ENCODE measurements at places on chromosomes 2 and 18.

DNA sequence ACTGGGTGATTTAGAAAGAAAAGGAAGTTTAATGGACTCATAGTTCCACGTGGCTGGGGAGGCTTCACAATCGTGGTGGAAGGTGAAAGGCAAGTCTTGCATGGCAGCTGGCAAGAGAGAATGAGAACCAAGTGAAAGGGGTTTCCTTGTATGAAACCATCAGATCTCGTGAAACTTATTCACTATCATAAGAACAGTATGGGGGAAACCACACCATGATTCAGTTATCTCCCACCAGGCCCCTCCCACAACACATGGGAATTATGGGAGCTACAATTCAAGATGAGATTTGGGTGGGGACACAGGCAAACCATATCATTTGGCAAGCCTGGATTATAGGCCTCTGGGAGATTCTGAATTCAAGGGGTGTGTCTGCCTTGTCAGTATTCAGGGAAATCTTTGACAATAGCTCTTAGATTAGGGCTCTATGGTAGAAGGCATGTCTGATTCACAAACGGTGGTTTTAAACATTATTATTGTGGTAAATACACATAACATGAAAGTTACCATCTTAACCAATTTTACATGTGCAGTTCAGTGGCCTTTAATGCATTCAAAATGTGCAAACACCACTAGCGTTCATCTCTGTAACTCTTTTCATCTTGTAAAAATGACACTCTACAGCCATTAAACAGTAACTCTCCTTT lies 15.3 kb upstream of the PLB1 start:
- no peak for DNase-seq

GRCh38 chr2:237407700-237408099 lies 6.3 kb downstream of the COL6A3 start:
- no peak for DNase-seq

DNA sequence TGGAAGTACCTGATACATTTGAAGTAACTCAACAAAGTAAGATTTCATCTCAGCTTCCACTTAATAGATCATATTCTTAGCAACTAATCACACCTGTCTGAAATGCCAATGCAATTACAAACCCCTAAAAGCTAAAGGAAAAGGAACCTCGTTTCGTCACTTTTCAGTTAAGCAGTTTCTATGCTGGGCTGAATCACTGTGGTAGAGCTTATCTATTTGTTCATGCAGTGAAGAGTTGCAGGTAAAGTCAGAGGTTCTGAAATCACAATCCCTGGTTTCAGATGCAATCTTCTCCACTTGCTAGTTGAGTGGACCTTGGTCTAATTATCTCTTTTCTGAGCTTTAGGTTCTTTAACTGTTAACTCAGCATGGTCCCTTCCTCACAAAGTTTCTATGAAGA lies 6.3 kb downstream of the HRH4 start:
- DNase-seq, result no peak

GRCh38 chr2:112893752-112894151 lies 17.2 kb upstream of the IL37 start:
- DNase-seq, result no peak

DNA sequence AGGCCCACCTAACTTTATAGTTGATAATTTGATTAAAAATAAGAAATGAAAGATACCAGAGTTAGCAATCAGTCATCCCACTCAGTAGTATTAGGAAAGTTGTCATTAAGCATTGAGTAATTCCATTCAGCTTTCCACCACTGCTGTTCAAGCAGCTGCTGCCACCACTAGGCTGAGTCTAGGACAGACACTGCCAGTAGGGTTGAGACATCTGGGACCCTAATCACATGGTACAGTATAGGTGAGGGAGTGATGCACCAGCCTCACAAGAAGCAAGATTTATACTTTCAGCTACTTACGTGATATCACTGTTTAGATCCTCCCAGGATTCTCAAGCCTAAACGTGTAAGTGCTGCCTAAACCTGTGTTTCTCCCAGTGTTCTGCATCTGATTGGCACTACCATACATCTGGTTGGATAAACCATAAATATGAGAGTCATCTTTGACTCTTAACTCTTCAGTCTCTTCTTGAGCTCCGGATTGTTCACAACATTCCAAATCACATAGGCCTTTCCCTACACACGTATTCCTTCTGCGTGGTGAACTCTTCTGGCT lies 3.2 kb downstream of the UBXN4 start:
- no peak for DNase-seq

GRCh38 chr2:158006961-158007719 lies 94.5 kb upstream of the UPP2 start:
- no peak for DNase-seq

- DNase-seq, result no peak
Observed at GRCh38 chr18:46291149-46291548, 187.0 kb downstream of the HAUS1 start.

DNA sequence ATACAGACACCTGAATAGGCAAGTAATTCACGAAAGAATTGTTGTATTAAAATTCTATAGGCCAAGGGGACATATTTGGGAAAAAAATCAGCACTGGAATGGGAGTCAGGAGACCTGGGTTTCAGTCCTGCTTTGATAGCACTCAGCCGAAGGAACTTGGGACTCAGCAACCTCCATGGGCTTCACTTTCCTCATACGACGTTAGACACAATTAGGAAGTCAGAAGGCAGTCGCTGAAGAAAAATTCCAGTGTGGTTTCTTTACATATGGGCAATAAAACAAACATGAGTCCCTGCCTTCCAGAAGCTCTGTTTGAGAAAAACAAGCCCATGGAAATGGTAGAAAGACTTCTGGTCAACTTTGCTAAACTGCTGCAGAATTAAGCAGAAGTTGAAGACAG lies 15.1 kb upstream of the CYRIA start:
- no peak for DNase-seq

GRCh38 chr2:43011158-43011491 lies 215.3 kb downstream of the ZFP36L2 start:
- no peak for DNase-seq

DNA sequence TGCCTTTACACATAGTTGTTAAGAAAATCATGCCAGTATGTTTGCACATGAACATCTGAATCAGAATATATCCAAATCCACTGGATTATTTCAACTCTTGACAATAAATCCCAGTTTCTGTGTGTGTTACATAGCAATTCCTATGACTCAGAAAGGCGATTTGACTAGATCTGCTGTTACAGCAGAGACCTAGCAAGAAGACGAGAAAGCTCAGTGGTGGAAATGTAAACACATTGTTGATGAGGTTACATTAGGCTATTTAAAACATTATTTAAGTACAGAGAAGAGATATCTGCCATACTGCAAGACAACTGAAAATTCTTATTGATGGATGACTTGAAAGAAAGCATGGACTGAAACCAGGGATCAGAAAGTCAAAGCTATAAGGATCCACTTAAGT lies 73.0 kb upstream of the SMIM21 start:
- no peak for DNase-seq

GRCh38 chr2:109239720-109240119 lies 110.7 kb downstream of the SH3RF3 start:
- DNase-seq, result no peak

GRCh38 chr2:228699400-228699799 lies 517.9 kb upstream of the SPHKAP start:
- no peak for DNase-seq

DNA sequence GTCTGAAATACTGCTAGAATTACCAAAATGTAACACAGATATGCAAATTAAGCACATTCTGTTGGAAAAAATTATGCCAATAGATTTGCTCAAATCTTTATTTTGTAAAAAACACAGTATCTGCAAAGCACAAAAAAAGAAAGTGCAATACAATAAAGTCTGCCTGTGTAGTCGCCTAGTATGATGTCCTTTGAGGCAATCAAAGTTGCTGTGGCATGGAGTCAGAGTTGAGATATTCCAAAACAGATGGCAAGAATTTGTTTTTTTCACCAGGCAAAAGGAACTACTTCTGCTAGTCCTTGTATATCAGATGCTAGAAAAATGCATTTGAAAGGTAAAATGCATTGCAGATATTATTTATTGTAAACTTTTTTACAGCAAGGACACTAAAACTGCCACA lies 531.3 kb upstream of the TMEFF2 start:
- no peak for DNase-seq

- no peak for DNase-seq
Observed at GRCh38 chr18:13379062-13379865, 160.7 kb downstream of the LDLRAD4 start.

DNA sequence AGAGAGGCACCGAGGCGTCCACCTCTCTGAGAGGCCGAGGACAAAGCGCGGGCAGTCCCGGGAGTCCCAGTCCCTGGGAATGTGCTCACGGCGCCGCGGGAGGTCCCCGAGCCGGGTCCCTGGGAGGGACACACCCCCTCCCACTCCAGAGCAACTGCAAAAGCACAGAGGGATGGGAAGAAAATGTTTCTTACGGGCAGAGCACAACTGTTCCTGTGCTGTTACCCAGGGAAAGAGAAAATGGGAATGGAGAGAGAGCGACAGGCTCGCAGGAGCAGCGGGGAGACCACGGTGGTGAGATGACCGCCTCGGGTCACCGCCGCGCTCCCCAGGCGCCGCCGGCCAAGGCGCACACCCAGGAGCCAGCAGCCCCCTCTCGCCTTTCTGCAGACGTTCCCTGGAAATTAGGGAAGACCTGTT lies 1.2 kb upstream of the BCL11A start:
- DNase-seq, result no peak

DNA sequence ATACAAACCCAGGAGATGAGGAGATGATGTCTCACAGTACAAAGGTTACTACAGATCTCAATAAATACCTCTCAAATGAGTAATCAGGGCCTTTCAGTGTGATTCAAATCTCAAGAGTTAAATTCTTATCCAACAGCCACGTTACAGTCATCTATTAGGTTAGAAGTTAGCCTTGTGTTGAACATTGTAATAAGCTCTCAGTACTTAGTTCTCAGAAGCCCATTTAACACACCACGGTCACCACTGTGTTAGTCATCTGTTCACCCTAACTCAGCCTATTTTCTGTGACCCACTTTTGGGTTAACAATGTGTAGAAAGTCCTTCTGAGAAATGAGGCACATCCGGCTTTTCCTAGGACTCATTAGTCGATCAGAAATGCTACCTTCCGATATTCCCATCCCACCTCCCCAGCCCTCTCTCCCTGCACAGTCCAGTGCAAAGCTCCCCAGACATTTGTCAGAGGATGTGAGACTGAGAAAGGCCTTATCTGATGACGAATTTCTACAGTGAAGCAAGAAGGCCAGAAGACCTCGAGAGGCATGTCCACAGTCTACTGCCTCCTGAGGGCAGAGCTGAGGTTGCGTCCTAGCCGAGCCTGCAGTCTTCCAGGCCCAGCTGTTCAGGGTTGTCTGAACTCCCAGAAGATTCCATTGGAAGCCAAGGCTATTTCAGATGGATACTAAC lies 92.6 kb downstream of the ACTR2 start:
- no peak for DNase-seq

- no peak for DNase-seq
Observed at GRCh38 chr2:121085801-121086200, 199.2 kb downstream of the TFCP2L1 start.

DNA sequence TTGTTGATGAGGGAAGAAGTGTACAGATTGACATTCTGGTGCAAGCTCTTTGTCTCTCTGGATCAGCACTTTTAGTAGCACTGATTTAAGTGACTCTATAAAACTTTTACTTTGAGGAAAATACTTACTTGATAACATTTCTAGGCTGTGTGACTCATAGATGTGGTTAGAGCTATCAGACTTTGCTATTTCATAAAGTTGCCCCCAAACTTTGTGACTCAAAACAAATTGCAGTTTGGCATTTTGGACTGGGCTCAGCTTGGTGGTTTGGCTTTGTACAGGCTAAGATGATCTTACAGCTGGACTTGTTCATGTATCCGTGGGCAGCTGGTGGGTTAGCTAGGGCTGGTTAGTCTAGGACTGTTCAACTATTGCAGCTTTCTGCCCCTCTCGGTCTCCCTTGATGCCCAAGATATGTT lies 42.1 kb upstream of the GLS start:
- DNase-seq, result no peak

DNA sequence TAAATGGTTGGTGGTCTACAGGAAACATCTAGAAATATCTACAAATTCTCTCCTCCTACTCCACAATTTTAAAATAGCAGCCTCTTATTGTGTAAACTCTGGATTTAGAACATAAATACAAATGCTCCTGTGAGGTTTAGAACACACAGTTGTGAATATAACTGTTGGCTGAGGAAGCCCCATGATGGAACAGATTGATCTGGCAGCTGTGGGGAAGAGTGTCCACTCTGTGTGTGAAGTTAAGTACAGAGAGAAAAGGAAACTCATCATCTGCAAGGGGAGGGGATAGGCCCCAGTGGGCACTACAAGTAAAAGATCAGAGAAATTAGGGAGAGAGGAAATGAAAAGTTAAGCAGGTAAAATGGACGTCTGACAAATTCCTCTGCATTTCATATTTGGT lies 422.7 kb upstream of the FSHR start:
- no peak for DNase-seq

GRCh38 chr2:46568212-46569009 lies 89.0 kb downstream of the TMEM247 start:
- no peak for DNase-seq

DNA sequence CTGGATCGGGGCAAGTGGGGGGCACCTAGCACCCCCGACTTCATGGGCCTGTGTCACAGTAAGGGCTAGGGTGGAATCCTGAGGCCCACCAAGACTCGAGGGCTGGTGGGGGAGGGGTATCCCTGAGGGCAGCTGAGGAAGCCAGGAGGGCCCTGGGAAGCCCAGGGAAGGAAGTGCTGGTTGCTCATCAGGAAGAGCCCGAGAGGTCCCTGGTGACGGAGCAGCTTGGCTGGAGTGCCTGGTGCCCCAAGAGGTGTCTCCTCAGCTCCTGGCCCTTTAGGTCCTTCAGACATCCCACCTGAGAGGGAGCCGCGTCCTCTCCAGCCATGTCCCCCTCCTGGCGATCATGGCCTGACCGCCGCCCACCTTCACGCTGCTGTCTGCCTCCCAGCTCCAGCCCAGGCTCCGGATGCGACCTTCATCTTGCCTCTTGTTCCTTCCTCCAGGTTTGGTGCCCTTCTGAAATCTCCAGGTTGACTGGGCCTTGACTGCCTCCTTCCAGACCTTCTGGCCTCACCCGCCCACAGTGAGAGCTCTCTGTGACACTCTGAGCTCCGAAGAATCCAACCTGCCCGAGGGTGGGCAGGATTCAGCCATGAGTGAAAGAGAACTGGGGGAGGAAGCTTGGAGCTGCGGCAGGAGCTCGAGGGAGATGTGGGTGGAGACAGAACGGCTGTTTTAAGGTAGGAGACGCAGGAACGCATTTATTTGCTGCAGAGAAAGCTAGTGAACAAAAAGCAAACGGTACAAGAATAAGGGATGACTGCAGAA lies 42.7 kb upstream of the SEMA4C start:
- DNase-seq, result no peak

GRCh38 chr2:127095784-127096183 lies 11.2 kb downstream of the BIN1 start:
- no peak for DNase-seq

Measured in stimulated activated CD8-positive, alpha-beta memory T cell treated with anti-CD3 and anti-CD28 coated beads, Interleukin-4, amount 100 ng/mL, for 1 hour (primary cell).